Astrocyte of the spinal cord (primary cell): ENCODE measurements at places on chromosomes 16 and 17.

GRCh38 chr16:75714661-75715060 is 11.6 kb downstream of the CPHXL start:
- no peak for DNase-seq

DNA sequence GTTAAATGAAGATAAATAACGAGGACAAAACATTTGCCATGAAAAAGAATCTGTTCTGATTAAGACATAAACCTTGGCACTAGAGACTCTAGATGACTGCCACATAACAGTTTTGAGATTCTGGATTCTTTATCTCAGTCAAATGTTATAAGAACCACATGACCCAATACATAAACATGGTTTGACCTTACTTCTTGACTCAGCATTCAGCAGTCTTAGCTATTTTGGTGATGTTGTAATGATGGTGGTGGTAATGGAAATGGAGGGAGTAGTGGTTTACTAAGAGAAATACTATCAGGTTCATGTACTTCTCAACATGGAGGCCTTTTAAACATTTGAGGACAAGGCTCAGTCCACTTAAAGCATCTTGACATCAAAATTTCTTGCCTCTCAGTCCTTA is 925.4 kb downstream of the CDH11 start:
- peak; percentile 41 for DNase-seq

GRCh38 chr17:64008346-64008745 is 10.2 kb downstream of the PRR29 start:
- DNase-seq: no peak

DNA sequence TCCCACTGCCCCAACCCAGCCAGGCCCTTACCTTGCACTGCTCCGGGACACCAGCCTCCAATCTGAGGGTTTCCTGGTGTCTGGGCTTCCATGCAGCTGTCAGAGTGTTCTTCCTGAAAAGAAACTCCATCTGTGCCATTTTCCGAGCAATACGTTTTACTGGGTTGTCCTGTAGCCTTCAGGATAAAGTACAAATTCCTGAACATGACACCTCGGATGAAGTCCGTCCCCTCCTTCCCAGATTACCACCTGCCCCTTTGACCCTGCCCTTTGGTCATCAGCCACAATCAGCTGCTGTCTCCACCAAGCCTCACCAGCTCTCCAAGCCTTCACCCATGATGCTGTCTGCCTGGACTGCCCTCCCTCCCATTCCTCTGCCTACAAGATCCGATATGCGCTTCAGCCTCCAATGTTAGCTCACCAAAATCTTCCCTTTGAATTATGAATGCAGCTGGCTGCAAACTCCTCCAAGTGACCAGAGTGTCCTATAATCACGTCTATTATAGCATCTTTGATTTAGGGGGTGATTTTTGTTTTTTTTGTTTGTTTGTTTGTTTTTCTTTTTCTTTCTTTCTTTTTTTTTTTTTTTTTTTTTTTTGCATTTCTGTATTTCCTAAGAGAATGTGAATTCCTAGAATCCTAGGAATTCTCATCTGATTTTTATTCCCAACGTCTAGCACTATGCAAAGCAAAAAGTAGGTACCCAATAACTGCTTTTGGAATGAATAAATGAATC is 60.6 kb upstream of the KIFC3 start:
- DNase-seq: no peak

GRCh38 chr17:27747462-27748359 is 52.6 kb downstream of the NOS2 start:
- DNase-seq: no peak

- DNase-seq: peak; percentile 83
These were observed 1.4 kb downstream of the HAGHL start for GRCh38 chr16:728131-728889.

- no peak for DNase-seq
These were observed 5.4 kb upstream of the PSMC5 start for GRCh38 chr17:63821804-63822203.

DNA sequence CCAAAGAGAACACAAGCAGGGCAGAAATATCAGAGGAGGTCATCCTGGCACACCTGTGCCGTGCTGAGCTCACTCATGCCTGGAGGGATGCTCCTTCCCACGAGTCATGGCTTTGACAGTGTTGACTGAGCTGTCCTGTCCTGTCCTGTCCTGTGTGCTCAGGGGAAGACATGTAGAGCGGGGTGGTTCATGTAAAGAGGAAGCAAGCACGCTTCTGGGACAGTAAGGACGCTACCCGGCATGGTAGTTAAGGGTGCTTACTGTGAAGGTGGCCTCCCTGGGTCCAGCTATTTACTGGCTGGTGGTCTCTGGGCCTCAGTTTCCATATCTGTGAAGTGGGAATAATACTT is 398 bp downstream of the LGALS9 start:
- no peak for DNase-seq

DNA sequence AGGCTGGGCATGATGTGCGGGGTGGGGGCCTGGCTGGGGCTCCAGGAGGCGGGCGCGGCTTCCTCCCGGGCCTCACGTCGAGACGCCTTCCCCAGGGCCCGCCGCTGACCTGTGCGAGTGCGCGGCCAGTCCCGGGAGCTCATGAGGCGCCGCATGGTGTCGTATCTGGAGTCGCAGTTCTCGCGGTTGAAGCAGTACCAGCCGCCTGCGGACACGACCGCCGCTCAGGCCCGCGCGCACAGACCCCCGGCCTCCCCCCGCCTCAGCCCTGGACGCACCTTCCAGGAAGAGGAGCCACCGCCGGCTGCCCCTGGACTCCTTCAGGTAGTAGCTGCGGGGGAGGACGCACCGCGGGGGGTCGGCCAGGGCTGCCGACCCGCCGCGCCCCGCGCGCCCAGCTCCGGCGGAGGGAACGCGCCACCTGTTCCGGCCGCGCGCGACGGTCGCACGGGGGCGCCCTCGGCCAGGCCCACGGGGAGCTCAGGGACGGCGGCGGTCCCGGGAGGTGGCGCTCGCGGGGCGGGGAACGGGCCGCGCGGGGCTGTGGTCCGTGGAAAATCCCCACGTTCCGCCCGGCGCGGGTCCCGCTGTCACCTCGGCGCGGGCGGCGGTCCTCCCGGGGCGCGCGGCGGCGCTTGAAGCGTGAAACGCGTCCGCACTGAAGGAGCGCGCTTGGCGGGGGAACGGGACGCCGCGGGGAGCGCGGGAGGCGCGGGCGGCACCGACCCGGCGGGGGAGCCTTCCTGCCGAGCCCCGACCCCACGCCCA is 1.4 kb downstream of the NOTUM start:
- no peak for DNase-seq

- DNase-seq: peak; percentile 77
These were observed 666 bp downstream of the HGS start for GRCh38 chr17:81684442-81684911.
